Adipocyte (in vitro differentiated cells): ENCODE measurements at places on chromosomes 13 and 19.

- no peak for DNase-seq
Observed at GRCh38 chr13:50643060-50643459, 200.4 kb downstream of the DLEU7 start.

- peak; percentile 56 for DNase-seq
Observed at GRCh38 chr13:43301346-43301969, 278.1 kb downstream of the DNAJC15 start.

DNA sequence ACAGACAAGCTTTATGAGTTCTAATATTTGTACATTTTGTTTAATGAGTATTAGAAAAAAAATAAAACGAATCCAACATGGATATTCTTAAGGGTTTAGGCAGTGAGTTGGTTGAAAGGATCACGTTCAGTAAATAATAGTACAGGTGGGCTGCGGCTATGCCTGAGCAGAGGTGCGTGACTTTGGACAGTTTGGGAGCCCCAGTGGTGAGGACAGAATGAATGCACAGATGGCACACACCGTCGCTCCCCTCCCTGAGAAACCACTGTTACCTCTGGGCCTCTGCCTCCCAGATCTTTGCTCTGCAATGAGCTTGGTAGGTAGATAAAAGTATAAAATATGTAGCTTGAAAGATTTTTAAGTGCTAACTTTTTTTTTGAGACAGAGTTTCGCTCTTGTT lies 153.3 kb downstream of the SIPA1L3 start:
- DNase-seq: no peak

DNA sequence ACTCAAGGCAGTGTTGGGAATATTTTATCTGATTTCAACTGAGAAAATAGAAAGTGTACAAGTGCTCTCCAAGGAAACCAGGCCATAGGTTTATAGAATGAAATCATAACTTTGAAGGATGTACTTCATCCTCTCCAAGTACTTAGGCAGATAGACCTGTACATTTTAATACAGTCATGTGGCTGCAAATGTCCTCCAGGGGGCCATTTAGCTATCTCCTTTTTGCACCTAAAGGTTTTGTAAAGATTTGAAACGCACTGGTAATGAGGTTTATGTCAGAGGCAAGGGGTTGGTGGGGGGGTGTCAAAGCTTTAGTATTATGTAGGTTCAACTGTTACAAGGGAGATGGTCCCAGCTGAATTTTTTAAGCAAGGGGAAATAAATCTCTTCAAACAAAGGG lies 364.4 kb downstream of the DCT start:
- DNase-seq: no peak

- peak; percentile 74 for DNase-seq
Observed at GRCh38 chr19:11481534-11482383, 913 bp upstream of the ELAVL3 start.

- no peak for DNase-seq
Observed at GRCh38 chr13:110350509-110350908, 43.4 kb downstream of the COL4A2 start.

GRCh38 chr19:1474011-1474764 lies 4.8 kb downstream of the C19orf25 start:
- DNase-seq: no peak

GRCh38 chr19:33905937-33906577 lies 109.4 kb downstream of the KCTD15 start:
- DNase-seq: peak; percentile 2

DNA sequence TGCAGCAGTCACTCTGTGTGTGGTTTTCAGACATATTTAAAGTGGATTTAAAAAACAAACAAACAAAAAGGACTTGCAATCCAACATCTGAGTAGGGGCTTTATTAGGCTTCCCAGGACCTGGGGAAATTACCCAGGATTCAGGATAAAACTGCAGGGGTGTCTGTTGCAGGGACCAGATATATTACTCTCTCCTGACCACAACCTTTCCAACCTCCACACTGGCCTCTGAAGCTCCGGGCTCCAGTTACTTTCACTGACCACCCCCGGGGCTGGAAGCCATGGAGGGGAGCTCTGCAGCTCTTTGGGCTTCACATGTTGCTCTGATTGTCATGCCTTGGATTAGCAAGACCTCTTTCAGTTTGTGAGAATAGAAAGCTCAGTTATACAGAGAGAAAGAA lies 75.2 kb downstream of the INSR start:
- DNase-seq: peak; percentile 2

- no peak for DNase-seq
Observed at GRCh38 chr13:71787414-71787813, 79.6 kb downstream of the DACH1 start.

DNA sequence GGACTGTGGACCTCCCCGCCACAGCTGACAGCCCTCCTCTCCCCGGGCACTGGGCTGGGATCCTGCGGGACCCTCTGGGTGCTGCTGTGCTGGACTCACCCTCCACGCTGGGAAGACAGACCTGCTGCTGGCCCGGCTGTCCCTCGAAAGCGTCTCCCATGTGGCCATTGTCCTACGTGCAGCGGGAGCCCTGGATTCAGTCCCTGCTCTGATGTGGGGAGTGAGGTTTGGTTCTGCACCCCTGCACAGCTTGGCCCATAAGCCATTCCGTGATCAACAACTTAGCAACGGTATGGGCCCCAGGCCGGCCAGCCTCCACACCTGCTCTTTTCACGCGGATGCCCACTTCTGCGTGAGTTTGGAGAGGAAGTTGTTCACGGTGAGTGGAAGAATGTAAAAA lies 195.2 kb downstream of the TEX29 start:
- no peak for DNase-seq

GRCh38 chr13:109803825-109804224 lies 17.4 kb upstream of the IRS2 start:
- no peak for DNase-seq

- no peak for DNase-seq
Observed at GRCh38 chr13:24304620-24305019, 4.8 kb upstream of the C1QTNF9 start.

DNA sequence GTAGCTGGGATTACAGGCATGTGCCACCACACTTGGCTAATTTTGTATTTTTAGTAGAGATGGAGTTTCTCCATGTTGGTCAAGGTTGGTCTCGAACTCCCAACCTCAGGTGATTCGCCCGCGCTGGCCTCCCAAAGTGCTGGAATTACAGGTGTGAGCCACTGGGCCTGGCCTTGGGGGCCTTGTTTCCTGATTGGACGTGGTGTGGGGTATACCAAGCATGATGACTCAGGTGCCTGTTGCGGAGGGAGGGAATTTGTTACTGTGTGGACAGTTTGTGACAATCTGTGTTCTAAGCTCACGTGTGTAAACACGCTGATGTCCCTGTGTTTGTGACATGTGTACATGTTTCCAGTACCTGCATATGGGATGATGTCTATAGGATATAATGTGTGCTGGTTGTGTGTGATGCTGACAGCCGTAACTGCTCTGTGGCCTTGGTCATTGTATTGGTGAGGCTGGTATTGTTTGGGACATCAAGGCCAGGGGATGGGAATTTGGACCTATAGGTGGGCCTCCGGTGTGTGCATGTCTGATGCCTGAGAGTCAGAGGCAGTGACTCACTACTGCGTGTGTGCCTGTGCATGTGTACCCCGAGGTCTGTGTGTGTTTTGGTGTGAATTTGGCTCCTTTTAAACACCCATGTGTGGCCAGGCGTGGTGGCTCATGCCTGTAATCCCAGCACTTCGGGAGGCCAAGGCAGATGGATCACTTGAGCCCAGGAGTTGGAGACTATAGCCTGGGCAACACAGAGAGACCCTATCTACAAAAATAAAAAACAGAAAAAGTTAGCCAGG lies 1.6 kb upstream of the EGLN2 start:
- no peak for DNase-seq

DNA sequence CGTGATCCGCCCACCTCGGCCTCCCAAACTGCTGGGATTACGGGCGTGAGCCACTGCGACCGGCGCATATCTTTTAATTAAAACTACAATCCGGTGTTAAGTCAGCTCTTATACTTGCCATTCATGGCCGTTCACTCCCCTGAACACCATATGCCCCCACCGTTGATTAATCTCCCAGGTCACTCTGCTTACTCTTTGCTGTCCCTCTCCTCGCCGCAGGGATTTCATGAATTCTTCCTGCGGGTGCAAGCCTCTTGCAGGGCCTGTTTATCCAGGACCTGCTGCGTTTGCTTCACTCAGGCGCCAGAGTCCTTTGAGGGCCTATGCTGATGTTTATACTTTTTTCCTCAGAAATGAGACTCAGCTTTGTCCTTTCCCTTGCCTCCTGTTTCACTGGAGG lies 996 bp downstream of the ERVV-2 start:
- no peak for DNase-seq

GRCh38 chr13:103067751-103068555 lies 1.7 kb upstream of the SLC10A2 start:
- DNase-seq: no peak

- DNase-seq: peak; percentile 45
Observed at GRCh38 chr13:37495046-37495445, 103.5 kb downstream of the POSTN start.

DNA sequence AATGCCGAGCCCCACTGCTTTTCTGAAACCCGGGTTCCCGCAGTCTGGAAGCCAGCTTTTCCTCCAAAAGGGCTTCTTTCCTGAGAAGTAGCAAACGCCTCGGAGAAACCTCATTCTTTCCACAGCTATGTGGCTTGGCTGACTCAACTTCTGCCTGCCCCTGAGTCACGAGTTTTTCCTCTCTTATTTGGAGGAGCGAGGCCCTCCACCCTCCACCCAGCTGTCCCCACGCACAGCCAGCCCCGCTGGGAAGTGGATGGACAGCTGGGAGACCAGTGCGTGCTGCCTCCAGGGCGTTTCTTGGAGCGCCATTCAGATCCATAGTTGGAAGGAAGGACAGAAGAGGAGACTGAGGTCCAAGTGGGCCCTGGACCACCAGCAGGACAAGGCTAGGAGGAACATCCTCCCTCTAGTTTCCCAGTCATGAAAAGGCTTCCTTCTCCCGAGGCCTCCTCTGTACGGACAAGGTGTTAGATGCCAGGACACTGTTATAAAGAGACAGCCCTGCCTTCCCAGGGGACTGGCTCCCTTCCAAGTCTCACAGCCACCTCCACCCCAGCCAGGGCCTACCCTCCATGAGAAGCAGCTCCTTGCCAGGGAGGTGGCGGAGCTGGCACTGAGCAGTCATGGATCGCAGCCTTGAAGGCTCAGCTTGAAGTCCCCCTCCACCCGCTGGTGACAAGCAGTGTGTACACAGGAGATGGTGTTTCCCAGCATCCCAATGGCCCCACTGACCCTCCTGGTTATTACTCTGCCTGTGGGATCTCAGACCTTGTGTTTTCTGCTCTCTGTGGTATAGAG lies 2.5 kb upstream of the PLEKHF1 start:
- DNase-seq: peak; percentile 96

DNA sequence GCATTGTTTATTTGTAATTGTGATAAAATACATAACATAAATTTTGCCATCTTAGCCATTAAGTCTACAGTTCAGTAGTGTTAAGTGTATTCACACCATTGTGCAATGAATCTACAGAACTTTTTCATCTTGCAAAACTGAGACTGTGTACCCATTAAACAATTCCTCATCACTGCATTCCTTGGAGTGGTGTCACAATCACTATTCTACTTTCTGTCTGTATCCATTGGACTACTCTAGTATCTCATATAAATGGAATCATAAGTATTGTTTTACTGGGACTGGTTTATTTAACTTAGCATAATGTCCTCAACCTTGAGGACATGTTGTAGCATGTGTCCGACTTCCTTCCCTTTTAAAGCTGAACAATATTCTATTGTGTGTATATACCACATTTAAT lies 36.8 kb downstream of the UFM1 start:
- peak; percentile 77 for DNase-seq

GRCh38 chr13:42645717-42646116 lies 71.8 kb downstream of the TNFSF11 start:
- no peak for DNase-seq
